ENCODE measurements at places on chromosomes 1 and 21.

- DNase-seq, result peak; percentile 62
Measured at GRCh38 chr1:10597492-10598388, 123.0 kb downstream of the PEX14 start.

- DNase-seq, result peak; percentile 94
Measured at GRCh38 chr1:156659988-156660751, 17.0 kb downstream of the NES start.

GRCh38 chr1:77583483-77583882 lies 99.0 kb downstream of the ZZZ3 start:
- no peak for DNase-seq

GRCh38 chr1:247110627-247111258 lies 6.6 kb upstream of the ZNF669 start:
- DNase-seq, result no peak

DNA sequence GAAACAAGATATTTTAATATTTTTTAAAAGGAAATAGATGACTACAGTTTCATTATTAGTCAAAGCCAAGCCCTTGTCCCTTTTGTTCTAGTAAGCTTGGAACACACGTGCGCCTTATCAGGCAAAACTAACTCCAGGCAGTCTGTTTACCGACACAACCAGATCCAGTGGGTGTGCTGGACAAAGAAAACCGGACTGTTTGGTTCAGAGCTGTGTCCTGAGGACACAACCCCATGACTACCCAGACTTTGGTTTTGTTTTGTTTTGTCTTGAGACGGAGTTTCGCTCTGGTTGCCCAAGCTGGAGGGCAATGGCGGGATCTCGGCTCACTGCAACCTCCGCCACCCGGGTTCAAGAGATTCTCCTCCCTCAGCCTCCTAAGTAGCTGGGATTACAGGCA lies 13.9 kb upstream of the RHOU start:
- DNase-seq, result no peak

DNA sequence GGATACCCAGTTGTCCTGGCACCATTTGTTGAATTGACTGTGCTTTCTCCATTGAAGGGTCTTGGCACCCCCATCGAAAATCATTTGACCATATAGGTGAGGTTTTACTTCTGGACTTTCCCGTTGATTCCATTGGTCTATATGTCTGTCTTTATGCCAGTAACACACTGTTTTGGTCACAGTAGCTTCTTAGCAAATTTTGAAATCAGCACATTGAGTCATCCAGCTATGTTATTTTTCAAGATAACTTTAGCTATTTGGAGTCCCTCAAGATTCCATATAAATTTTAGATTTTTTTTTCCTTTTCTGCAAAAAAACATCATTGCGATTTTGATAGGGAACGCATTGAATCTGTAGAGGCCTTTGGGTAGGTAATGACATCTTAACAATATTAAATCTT lies 235.6 kb downstream of the SMYD3 start:
- DNase-seq, result no peak

- peak; percentile 8 for DNase-seq
Measured at GRCh38 chr1:241934201-241934848, 23.2 kb upstream of the BECN2 start.

DNA sequence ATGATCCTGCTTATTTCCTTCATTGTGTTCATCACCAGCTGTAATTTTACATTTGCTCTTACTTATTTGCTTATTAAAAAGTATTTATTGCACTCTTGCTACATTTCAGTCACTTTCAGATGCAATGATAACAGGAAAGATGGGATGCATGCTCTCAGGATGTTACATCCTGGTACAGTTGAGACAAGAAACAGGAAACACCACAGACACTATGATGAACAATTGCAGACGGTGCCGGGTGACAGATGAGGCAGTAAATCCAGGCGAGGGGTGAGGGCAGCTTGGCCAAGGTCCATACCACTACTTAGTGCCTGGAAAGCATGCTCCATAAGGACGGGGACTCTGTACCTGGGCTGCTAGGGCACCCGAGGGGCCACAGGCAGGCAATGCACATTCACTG lies 156.6 kb upstream of the RAB4A start:
- peak; percentile 63 for DNase-seq

DNA sequence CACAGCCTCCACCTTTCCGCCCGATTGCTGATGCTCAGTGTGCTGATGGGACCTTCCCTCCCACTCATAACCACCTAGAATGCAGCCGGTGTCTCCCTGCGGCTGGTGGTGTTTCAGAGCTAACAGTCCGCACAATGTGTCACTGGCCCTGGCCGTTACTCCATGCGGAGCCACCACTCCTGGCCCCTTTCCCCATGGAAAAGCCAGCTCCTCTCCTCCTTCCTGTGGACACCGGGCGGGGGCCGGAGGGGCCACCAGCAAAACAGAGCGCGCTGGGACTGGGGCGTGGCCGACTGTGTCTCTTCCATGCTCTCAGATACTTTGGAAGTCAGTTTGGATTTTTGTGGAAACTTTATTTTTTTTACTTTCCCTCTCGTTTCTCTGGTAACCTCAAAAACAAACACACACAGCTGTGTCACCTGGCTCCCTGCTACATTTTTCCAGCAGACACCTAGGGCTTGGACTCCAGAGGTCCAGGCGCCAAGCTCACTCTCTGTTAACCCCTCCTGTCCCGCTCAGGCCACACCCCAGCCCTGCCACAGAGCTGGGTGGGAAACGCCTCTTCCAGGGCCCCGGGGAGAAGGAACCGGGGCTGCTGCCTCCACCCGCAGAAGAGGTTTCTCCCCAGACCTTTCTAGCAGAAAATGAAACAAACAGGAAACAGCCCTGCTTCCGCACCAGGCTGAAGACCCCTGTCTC lies 32.5 kb upstream of the COL6A2 start:
- no peak for DNase-seq

GRCh38 chr1:99768524-99769245 lies 2.2 kb upstream of the FRRS1 start:
- no peak for DNase-seq

DNA sequence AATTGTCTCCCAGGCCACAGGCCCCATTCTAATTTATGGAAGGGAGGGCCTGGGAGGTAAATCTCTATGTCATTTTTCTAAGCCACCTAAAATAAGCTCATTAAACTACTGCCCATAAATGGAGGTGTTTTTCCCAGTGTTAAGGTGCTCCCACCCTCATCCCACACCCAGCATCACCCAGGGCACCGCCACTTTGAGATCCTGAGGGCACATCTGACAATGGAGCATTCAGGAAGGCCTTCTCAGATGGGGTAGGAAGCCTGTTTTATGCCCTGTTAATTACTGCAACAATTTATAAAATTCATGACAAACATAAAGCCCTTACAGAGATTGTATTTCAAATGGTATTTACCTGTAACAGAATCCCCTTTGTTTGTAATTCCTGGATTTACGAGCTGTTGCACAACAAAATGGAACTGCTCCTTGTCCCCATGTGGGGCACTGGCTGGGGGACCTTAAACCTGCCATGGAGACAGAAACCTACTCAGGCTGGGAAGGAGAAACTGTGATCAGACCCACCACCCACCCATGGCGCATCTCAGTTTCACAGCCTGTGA lies 319.5 kb upstream of the USP24 start:
- DNase-seq, result no peak

DNA sequence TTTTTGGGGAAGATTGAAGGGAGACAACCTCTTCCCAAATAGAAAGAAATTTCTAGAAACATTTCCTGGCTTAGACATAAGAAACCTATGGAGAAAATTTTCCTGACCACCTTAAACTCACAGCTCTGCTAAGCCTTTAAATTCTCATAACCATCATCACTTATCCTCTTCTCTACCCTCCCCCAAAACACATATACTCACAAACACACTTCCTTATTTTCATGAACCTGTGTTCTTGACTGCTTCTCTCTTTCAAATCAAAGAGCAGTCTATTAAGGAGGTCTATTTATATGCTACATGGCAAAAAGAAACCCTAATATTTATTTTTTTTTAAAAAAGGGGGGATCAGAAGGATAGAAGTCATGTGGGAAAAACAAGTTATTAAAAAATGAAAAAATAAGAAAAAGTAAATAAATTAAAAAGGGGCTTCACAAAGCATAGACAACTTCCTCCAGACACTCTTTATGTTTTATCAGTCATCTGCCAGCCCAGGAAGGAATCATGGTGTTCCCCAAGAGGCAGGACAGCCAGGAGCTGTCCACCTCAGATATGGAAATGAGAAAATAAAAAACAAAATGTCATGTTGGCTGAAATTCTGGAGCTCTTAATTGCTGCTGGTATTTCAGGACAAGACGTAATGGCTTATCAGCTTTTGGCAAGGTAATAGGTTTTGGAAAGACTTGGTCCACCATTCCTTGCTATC lies 12.8 kb upstream of the RGS2 start:
- DNase-seq, result no peak

- DNase-seq, result no peak
Measured at GRCh38 chr21:14567331-14568279, 21.5 kb upstream of the SAMSN1 start.

DNA sequence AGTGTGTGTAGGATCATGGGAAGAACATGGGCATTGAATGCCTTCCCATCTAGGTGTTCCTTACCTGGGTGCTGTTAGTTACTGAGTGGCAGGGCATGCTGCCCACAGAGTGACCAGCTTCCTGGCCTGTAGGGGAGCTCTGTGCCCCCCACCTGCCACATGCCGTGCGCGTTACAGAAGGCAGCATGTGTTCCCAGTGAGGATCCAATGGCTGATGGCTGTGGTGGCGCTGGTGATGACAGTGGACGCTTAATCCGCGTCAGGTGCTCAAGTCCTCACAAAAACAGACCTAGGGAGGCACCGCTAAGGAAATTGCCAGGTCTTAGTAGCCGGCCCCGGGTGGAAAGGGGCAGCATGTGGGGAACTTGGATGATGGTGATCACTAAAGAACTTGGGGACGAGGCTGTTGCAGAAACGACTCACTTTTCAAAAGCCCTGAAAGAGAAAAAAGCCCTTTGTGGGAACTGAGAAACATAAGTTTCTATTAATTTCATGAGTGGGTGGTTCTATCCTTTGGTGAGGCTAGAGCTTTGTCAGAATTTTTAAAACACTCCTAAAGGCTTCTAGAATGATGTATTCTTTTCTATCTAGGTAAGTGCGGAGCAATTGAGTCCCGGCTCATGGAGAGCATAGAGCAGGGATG lies 93.2 kb downstream of the PRDM2 start:
- DNase-seq, result no peak

- no peak for DNase-seq
Measured at GRCh38 chr1:223835754-223836153, 10.0 kb downstream of the TP53BP2 start.

GRCh38 chr1:178819123-178819522 lies 51.8 kb downstream of the ANGPTL1 start:
- no peak for DNase-seq

DNA sequence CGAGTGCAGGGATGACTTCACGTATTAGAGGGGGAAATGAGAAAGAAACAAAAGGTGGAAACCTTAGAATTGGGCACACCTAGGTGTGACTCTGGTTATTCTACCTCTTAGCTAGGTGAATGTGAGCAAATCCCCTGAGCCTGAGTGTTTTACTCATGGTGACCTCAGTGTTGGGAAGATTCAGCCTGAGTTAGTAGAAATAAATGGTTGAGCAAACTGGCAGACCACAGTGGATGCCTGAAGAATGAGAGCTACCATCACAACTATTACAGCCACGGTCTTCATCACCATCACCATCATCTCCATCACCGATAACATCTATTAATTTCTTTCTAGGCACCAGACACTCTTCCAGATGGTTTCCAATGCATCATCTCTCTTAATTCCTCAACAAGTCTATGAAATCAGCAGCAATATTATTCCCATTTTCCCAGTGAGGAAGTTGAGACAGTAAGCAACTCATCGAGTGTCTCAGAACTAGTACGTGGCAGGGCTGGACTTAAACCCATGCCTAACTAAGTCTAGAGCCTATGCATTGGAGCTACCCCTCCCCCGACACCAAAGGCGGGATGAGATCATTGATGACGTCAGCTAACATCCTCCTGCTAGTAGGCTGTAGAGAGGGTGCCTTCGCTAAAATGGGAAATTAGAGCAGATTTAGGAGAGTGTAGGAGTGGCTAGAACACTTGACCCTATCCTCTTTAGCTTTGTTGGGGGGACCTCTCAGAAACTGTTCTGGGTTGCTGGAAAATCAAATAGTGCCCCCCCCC lies 7.9 kb upstream of the KAZN start:
- no peak for DNase-seq

- no peak for DNase-seq
Measured at GRCh38 chr1:206041640-206042039, 11.3 kb upstream of the RHEX start.

GRCh38 chr1:236393681-236394481 lies at the start of gene EDARADD:
TSS of gene EDARADD (plus strand) at chr1:236394286. CDS start at chr1:236394445, 159 bp downstream.
- no peak for DNase-seq

GRCh38 chr1:41343790-41344699 lies 17.2 kb upstream of the FOXO6 start:
- DNase-seq, result no peak

DNA sequence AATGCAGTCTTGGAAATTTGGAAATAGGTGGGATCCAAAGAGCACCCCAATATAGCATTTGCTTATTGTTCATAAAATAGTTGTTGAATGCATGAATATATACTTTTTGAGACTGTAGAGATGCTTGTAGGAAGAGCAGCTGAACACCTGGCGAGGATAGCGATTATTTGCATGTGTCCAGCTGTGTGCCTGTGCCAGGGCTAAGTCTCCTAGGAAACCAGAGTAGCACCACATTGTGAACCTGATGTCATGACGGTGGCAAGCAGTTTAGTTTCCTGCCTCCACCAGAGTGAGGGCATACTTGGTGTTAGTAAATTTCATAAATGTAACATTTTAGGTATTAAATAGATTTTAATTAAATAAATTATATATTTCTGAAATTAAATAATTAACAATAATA lies 37.3 kb upstream of the IRF2BP2 start:
- DNase-seq, result peak; percentile 58

- no peak for DNase-seq
Measured at GRCh38 chr1:165138960-165139359, 217.6 kb downstream of the LMX1A start.

DNA sequence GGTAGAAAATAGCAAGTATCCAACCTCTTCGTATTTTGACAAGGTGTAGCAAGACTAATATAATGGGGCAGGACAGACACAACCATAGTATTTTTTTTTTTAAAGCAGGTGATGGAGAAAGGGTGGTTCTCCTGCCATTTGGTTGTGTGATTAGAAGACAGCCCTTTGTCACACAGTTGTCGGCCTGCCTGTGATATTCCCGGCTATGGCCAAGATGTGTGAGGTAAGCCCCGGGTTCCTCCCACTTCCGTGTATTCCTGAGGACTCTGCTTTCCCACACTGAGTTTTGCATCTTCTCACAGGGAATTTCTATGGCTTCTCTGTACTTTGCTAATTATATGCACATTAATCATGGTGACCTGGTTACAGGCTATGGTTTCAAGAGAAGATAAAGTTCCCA lies 35.9 kb downstream of the ZNF496 start:
- no peak for DNase-seq

DNA sequence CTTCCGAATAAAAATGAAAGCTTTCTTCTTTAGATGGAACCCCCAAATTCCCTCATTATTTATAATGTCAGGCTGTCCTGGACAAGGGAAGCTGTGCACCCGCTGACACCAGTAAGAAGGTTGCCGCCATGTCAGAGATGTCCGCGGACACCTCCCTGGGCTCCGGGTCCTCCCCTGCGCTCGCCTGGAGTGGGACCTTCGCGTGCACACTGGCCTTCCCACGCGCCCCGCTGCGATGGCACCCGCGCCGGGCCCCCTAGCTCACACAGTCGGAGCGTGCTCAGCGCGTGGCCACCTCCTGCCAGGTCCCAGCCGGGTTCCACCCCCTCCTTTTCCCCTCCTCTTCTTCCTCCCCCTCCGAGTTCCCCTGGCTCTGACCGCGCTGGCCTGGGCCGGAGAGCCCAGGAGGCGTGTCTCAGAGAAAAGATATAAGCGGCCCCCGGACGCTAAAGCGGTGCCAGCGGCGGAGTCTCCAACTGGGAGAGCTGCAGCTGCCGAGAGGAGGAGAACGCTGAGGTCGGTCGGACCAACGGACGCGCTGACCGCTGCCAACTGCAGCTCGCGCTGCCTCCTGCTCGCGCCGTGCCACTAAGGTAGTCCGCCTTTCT lies at the start of gene G0S2:
Gene G0S2 (plus strand): TSS at position 456 of the 608 bp plus-strand sequence. CDS start 273 bp downstream, outside the sequence.
- peak; percentile 28 for DNase-seq

Data from DMS153 (cell line).